Prostate gland (tissue), 2 donors: ENCODE measurements at places on chromosomes 6 and 20.
A peak's percentile ranks its signal among the peaks of the same experiment; 100 is the strongest.

- no peak for DNase-seq
Measured at GRCh38 chr6:20540683-20541082, 6.4 kb downstream of the CDKAL1 start.

DNA sequence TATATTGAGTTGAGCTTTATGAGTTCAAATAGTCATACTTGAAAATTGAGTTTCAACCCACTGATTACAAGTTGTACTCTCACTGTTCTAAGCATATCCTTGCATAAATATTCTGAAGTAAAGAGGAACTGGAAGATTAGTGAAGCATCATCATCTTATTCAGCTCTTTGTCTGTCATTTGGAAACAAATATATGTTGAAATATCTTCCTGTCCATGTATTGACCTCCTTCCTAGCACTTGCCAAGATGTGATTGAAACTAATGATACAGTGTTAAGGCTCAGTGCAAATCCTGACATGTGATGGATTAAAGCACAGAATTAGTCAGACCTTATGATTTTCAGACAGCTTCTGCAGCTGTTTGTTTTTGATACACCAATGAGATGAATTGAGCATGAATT is 434.3 kb downstream of the TBC1D32 start:
- DNase-seq, result no peak

GRCh38 chr20:59024111-59024530 is 4.9 kb downstream of the TUBB1 start:
- DNase-seq, result no peak

DNA sequence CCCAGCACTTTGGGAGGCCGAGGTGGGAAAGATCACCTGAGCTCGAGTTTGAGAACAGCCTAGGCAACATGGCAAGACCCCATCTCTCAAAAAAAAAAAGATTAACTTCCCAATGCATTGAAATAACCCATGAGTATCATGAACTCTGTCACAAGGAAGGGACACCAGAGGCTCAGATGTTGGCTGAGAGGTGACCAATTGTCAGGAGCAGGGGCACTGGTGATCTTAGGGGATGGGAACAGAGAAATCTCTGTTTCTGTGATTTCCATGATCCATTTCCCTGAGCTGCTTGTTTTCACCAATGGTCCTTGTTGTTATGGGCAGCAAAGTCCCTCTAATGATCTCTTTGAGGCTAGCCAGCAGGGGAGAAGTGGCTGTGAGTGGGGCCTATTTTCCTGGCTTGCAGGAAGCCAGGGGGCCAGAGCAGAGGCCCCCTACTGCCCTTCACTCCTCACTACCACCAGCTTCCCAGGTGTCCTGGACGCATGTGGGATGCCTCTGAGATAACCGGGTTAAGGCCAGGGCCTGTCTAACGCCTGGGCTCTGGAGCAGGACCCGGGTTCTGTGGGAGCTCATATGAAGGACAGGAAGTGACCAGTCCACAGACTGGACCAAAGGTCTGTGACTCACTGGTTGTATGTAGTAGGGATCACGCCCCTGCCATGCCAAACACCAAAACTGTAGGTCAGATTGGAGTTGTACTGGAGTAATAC is 54.4 kb downstream of the PCNA start:
- DNase-seq, result no peak

GRCh38 chr6:153131037-153131981 is at the start of gene RGS17:
TSS of gene RGS17 (minus strand) at chr6:153131282. CDS start at chr6:153044018, 87,264 bp downstream.
- DNase-seq, result peak; percentile 38

GRCh38 chr20:11702721-11703518 is 214.8 kb upstream of the BTBD3 start:
- no peak for DNase-seq

- no peak for DNase-seq
Measured at GRCh38 chr6:143575901-143576426, 64.4 kb upstream of the FUCA2 start.

DNA sequence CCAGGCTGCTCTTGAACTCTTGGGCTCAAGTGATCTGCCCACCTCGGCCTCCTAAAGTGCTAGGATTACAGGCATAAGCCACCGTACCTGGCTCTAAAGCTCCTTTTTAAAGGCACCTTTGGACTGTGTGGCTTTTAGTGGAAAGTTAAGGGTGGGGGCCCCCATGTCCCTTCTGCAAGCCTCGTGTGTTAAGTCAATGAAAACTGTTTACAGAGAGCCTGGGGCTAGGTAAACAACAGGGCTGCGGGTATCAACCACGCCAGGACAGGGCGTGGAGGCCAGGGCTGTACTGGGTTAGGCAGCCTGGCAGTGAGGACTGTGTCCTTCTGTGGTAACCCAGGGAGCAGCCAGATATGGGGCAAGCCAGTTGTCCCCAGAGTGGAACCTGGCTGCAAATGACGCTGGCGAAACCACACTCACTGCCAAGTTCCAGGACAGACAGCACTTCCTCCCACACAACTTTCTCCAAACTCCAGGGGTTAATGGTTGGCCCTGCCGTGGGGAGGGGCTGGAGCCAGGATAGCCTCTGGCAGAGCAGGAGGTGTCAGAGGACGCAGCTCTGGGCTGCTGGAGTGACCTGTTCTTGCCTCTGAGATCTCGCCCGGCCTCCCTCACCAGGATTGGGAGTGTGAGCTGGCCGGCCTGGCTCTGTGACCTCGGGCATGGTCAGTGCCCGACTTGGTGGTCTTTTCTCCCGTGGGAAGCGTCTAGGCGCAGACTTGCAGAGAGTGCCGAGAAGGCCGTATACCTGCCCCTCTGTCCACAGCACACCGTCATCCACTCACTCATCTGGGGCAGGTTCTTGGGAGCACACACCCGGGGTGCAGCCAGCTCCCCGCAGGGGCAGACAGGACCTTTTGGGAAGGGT is 3.2 kb downstream of the SLC17A9 start:
- no peak for DNase-seq

DNA sequence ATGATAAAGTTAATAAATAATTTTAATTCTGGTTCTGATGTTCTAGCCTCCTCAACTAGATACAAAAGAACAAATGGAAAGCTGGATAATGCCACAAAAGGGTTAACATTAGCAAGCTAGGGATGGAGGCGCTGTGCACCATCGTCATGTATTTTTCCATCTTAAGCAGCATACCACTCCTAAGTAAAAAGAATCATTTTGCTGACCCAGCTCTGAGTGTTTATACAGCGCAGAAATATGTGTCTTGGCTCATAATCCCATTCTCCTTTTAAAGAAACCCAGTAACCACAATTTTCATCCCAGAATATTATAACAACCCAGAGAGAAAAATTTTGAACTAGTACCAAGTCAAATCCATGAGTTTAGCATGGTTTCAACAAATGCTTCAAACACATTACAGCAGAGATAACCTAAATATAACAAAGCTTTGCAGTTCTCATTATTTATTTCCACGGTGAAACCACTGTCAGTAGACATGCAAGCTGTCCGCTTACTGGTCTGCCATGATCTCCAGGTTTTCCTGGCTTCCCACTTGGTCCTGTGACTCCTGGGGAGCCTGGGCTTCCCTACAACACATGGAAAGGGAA is 111.1 kb downstream of the COL12A1 start:
- DNase-seq, result no peak

- DNase-seq, result no peak
Measured at GRCh38 chr20:41177636-41178035, 40.3 kb downstream of the PLCG1 start.
